ENCODE measurements at places on chromosomes 13 and 19. TPM values are rescaled to one million over a fixed set of nuclear protein-coding genes. Genes with fewer than 3 reads are reported as not detected.

Gene CDX2
- total RNA-seq, result not detected

Gene TEKTIP1
- not detected for total RNA-seq

Gene CFAP97D2
- not detected for total RNA-seq

Gene TEX29
- not detected for total RNA-seq

Gene RFPL4AL1
- total RNA-seq, result not detected

Data from smooth muscle cell of trachea (primary cell).